WTC11 (cell line): ENCODE measurements at places on chromosomes 1 and 21. TPM values are rescaled to one million over a fixed set of nuclear protein-coding genes. Genes with fewer than 3 reads are reported as not detected.

KRTAP13-2 gene
- not detected in 3 replicates for total RNA-seq

TNFSF4 gene
- 0.48 to 0.81 TPM (median 0.78 TPM) in 3 replicates for total RNA-seq

OR2AK2 gene
- not detected in 3 replicates for total RNA-seq

BARHL2 gene
- not detected in 3 replicates for total RNA-seq

TNFRSF18 gene
- total RNA-seq, result 0.83 to 1.2 TPM (median 1.1 TPM) in 3 replicates

GRCh38 chr1:8517661-8518489 lies 200.0 kb downstream of the SLC45A1 start:
- DNase-seq, result no peak

DNA sequence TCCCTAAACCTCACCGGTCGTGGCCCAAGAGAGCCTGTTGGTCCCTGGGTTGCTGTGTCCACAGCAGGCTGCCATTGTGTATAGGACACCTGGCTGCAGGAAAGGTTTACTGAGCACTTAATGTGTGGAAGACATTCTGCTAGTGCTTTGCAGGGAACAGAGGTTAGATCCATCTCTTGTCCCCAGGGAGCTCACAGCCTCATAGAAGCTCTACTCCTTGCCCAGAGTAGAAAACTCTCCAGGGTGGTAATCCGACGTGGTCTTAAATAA lies 16.9 kb upstream of the ALPL start:
- no peak for DNase-seq

- DNase-seq, result no peak
These were observed 123.4 kb downstream of the POU2F1 start for GRCh38 chr1:167344112-167344511.

DNA sequence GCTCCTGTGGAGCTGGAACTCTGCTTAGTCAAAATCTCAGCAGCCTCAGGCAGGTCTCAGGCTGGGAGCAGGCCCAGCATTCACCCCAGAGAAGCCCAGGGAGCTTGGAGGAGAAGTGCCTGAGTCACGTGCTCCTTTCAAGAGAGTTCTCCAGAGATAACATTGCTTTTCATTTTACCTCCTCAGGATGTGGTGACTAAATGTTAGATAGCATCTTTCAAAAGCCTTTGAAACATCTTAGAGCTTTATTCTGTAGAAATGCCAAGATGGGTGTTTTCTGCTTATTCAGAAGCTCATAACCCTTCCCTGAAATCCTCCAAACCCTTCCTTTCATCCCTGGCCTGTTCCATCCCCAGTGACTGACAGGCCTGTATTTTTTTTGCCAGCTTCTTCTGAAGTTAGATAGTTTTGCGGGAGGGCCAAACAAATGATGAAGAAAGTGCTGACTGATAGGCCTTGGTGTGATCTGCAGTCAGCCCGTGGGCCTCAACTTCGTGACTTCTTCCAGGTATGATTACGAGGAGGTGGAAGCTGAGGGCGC lies 58.0 kb downstream of the PGM1 start:
- DNase-seq, result no peak

GRCh38 chr1:155884982-155885381 lies 25.6 kb downstream of the SYT11 start:
- no peak for DNase-seq

DNA sequence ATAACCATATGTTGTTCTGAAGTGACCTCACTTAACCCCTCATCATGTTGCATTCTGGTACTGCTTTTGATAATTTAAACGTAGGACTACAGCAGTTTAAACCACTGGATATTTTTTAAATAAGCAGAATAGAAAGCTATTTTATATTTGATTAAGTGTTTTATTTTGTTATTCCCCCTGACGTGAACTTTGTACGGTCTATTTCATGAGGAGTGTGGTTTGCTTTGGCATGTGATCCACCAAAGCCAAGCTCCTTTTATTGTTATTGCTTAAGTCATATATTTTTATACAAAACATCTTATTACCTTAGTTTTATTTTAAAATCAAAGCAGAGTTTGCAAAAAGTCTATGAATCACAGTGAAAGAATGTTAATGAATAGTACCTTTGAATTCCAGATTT lies 101.4 kb upstream of the L1TD1 start:
- DNase-seq, result no peak

DNA sequence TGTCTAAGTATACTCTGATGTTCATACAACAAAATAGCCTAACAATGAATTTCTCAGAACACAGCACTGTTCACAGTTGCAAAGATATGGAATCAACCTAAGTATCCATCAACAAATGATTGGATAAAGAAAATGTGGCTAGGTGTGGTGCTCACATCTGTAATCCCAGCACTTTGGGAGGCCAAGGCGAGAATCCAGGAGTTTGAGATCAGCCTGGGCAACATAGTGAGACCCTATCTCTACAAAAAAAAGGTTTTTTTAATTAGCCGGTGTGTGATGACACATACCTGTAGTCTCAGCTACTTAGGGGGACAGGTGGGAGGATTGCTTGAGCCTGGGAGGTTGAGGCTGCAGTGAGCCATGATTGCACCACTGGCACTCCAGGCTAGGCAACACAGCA lies 10.7 kb downstream of the IFNAR2 start:
- no peak for DNase-seq

DNA sequence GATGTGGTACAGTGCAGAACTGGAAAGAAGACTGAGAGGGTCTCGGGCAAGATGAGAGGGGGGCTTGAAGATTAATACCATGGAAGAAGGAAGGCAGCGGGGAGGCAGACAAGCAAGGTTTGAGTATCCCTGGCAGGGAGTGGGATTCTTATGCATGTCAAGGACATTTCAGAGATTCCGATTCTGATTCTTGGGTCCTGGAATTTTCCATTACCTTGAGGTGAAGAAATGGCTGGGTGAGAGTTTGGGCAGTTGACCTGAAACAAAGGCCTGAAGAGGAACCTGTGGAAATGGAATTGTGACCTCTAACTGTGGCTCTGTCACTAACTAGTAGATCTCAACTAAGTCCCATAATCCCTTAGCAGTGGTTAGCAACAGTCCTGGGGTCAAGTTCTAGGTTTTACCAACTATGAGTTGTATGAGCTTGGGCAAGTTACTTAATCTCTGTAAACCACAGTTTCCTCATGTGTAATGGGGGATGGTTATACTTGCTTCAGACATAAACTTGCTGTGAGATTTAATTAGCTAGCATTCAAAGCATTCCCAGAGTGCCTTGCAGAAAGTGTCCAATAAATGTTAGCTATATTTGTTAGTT lies 8.6 kb upstream of the ACTN2 start:
- no peak for DNase-seq
